ENCODE measurements at places on chromosomes 12 and 14. TPM values are rescaled to one million over a fixed set of nuclear protein-coding genes. Genes with fewer than 3 reads are reported as not detected.

NOXRED1 gene
- 0.22 TPM for total RNA-seq

- peaks cover 33% of the 10 kb centered on the region for H3K4me1 ChIP-seq
- DNase-seq, result no peak
- no peak overlapping the region for H3K4me3 ChIP-seq
- H3K27me3 ChIP-seq, result no peaks in the 10 kb centered on the region
- peaks cover 21% of the 10 kb centered on the region for H3K36me3 ChIP-seq
Observed at GRCh38 chr12:11746940-11747716, 97.7 kb downstream of the ETV6 start.

GRCh38 chr14:98112194-98112780, 1159.7 kb downstream of the BCL11B start:
- no peak overlapping the region for H3K27ac ChIP-seq
- peaks cover 7% of the 10 kb centered on the region for H3K4me1 ChIP-seq
- no peaks in the 10 kb centered on the region for H3K27me3 ChIP-seq
- no peak for DNase-seq

GRCh38 chr14:33951183-33951840, 438 bp upstream of the EGLN3 start:
- H3K36me3 ChIP-seq, result peaks cover 11% of the 10 kb centered on the region
- H3K4me1 ChIP-seq, result peaks cover 36% of the 10 kb centered on the region
- no peak overlapping the region for H3K27ac ChIP-seq
- peak overlapping the region; percentile 77 for H3K4me3 ChIP-seq

GRCh38 chr14:68397371-68397811, 395.5 kb downstream of the ZFP36L1 start:
- H3K4me3 ChIP-seq, result no peak overlapping the region
- H3K27ac ChIP-seq, result no peak overlapping the region
- H3K36me3 ChIP-seq, result no peaks in the 10 kb centered on the region

DNA sequence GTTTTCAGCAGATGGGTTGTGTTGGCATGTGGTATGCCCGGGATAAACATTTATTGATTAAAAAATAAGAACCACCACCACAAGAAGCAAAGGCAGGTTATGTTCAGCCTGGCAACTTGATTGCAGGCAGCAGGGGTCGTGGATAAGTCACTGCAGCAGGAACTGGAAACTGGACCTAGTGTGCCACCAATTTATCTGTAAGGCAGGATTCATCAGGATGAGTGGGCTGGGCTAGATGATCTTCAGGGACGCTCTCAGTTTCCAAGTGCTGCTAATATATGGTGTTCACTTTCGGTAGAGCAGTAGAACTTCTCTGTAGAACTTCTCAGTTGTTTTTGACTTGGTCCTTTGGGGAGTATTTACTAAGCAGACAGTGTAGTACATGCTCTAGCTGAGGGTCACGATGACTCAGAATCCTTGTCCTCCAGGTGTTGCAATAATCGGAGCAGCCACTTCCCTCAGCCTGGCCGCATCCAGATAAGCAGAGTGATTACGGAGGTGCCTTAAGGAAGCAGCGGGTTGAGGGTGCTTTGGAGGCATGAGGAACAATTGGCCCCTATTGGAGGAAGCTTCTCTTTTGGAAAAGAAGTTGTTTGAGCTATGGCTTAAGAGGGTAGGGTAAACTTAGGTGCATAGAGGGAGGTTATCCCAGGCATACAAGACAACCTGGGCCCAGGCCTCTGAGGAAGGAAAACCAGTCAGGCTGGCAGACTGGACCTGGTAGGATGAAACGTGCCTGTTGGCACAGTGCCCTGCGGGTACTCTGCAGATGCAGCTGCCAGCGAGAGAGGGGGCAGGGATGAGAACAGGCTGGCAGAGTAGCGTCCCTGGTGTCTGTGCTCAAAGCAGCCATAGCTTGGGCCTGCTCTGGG, 104.0 kb downstream of the GPR135 start:
- no peak for DNase-seq
- H3K4me1 ChIP-seq, result no peaks in the 10 kb centered on the region
- H3K27ac ChIP-seq, result no peak overlapping the region
- H3K36me3 ChIP-seq, result peaks cover 13% of the 10 kb centered on the region

DCN gene
- total RNA-seq, result not detected

GRCh38 chr12:130043685-130044406, 118.4 kb upstream of the FZD10 start:
- DNase-seq, result no peak
- no peak overlapping the region for H3K4me3 ChIP-seq
- no peaks in the 10 kb centered on the region for H3K36me3 ChIP-seq
- H3K27ac ChIP-seq, result no peak overlapping the region
- H3K4me1 ChIP-seq, result peaks cover 13% of the 10 kb centered on the region
- peaks cover 27% of the 10 kb centered on the region for H3K27me3 ChIP-seq

DNA sequence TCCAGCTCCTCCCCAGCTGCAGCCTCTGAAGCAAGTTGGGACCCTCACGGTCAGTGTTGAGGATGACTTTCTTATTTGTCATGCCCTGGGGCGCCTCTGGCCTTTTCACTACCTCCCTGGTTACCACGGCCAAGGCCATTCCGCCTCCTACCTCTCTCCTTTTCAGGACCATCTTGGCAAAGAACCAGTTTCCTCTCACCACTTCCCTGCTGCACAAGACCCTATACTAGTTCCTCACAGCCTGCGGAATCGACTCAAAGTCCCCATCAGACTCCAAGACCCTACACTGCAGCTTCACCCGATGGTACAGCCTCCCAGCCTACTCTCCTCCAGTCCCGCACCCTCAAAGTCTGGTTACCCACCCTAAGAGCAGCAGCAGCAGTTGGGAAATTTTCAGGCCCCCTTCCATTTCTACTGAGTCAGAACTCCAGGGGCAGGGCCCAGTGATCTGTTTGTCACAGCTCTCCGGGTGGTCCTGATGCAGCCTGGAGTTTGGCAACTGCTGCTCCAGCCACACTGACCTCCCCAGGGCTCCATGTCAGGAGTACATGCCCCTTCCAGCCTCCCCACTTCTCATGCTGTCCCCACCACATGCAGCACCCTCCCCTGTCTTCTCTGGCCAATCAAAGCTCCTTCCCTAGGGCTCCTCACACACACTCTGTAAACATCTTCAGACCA, 5.4 kb downstream of the VWF start:
- no peak overlapping the region for H3K4me3 ChIP-seq
- H3K27ac ChIP-seq, result no peak overlapping the region
- H3K36me3 ChIP-seq, result no peaks in the 10 kb centered on the region
- no peak for DNase-seq
- H3K4me1 ChIP-seq, result no peaks in the 10 kb centered on the region
- no peaks in the 10 kb centered on the region for H3K27me3 ChIP-seq

DNA sequence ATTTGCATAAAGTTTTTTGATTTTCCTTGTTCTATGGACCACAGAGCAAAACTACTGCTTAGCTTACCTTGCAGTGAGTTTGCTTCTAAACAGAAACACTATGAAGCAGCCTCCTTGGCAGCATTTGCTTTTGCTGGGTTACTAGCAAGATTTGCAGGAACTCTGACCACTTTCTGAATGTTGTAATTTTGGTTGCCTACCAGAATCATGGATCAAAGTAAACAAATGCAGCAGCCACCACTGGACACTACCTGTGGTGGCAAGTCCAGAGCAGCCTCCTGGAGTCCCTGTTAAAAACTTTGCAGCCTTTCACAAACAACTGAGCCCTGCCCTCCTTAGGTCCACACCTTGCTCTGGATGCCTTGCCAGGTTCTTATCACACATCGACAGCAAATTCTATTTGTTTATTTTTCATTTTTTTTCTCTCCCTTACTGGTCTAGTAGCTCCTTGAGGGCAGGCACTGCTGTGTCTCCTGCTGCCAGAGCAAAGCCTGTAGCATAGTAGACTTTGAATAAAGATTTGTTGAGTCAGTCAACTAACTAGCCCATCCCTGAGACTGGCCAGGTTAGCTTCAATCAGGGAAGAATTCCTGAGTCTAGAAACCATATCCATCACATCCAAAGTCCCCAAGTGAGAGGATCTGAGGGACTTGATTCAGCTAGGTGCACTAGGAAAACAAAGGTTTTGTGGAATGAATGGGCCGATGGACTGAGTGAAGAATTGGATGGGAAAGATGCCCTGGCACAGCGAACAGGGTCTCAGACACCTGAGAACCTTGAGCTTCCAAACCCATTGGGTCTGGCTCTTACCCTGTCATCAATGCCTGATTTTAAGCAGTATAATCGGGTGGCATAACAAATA, 5.7 kb downstream of the TTC6 start:
- H3K27ac ChIP-seq, result no peak overlapping the region
- no peak overlapping the region for H3K4me3 ChIP-seq
- H3K36me3 ChIP-seq, result peaks cover 5% of the 10 kb centered on the region
- peaks cover 3% of the 10 kb centered on the region for H3K4me1 ChIP-seq
- peaks cover 61% of the 10 kb centered on the region for H3K27me3 ChIP-seq

SMIM41 gene
- not detected for total RNA-seq

- no peak for DNase-seq
- H3K4me1 ChIP-seq, result no peaks in the 10 kb centered on the region
- H3K4me3 ChIP-seq, result no peak overlapping the region
- H3K36me3 ChIP-seq, result no peaks in the 10 kb centered on the region
- H3K27ac ChIP-seq, result no peak overlapping the region
- no peaks in the 10 kb centered on the region for H3K27me3 ChIP-seq
Observed at GRCh38 chr12:84507956-84508850, 404.4 kb downstream of the SLC6A15 start.

DNA sequence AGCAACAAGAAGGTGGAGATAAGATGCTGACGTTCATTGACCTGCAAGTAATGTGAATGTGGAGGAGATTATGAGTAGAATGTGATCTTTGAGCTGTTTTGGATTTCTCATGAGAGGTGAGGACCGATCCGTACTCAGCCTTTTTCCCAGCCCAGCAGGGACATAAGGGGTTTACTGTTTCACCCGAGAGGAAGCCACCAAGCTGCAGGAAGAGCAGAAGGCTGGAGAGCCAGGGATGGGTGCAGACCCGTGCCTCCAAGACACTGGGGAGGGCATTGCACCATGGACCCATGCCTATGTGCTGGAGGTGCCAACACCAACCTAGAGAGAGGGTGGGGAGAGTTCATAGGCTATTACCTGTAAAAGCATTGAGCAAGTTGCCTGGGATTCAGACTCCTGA, 206.0 kb upstream of the DIO3 start:
- H3K36me3 ChIP-seq, result no peaks in the 10 kb centered on the region
- DNase-seq, result no peak
- no peak overlapping the region for H3K4me3 ChIP-seq
- H3K4me1 ChIP-seq, result no peaks in the 10 kb centered on the region
- H3K27me3 ChIP-seq, result peaks cover 3% of the 10 kb centered on the region

DNA sequence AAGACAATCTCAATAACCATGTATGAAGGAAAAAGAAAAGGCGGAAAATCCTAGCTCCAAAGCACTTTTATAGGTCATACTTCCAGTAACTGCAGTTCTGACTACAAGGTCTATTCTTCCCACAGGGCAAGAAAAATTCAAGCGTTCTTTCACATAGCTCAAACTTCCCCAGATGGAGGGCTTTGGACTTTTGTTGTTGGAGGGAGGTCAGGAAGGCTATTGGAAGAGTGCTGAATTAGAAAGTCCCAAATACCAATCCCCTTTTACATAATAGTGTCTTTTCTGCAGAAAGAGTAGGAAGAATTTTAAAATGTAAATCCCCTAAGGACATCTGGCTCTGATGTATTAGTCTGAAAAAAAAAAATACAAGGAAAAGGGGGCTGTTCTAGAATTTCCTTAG, 309.4 kb downstream of the MDGA2 start:
- H3K27ac ChIP-seq, result no peak overlapping the region
- DNase-seq, result no peak
- H3K4me3 ChIP-seq, result no peak overlapping the region
- H3K36me3 ChIP-seq, result no peaks in the 10 kb centered on the region
- H3K4me1 ChIP-seq, result no peaks in the 10 kb centered on the region
- H3K27me3 ChIP-seq, result no peaks in the 10 kb centered on the region

MGAT4C gene
- total RNA-seq, result not detected

DMAC2L gene
- total RNA-seq, result 20.6 TPM

GRCh38 chr12:58764100-58764953, 156.0 kb downstream of the LRIG3 start:
- H3K27ac ChIP-seq, result no peak overlapping the region
- no peaks in the 10 kb centered on the region for H3K36me3 ChIP-seq
- no peaks in the 10 kb centered on the region for H3K4me1 ChIP-seq

- H3K27me3 ChIP-seq, result no peaks in the 10 kb centered on the region
- no peak for DNase-seq
- H3K36me3 ChIP-seq, result peaks cover 47% of the 10 kb centered on the region
Observed at GRCh38 chr12:128811806-128812205, 12.0 kb downstream of the SLC15A4 start.

GLIPR1L1 gene
- total RNA-seq, result not detected

GRCh38 chr14:75158843-75159614, 17.4 kb downstream of the TMED10 start:
- H3K27me3 ChIP-seq, result no peaks in the 10 kb centered on the region
- peak overlapping the region; percentile 55 for H3K27ac ChIP-seq
- DNase-seq, result no peak
- no peak overlapping the region for H3K4me3 ChIP-seq
- peaks cover 7% of the 10 kb centered on the region for H3K36me3 ChIP-seq

DNA sequence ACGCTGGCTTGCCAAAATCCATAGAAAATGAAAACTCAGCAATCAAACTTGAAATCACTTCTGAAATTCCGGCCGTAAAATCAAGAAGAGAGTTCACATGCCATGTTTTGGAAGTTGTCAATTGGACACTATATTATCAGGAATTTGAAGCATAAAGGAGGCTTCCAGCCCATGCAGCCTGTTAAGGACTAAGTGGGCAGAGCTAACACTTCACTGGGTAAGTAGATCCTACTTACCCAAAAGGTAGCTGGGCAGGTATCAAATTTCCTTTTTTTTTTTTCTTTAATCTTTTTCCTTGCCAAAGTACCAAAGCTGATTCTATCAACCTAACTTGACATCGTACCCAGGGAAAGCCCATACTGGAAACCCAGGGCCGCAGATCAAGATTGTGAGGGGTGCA, 71.5 kb upstream of the ARHGAP5 start:
- no peaks in the 10 kb centered on the region for H3K4me1 ChIP-seq
- no peaks in the 10 kb centered on the region for H3K27me3 ChIP-seq
- no peak for DNase-seq
- H3K4me3 ChIP-seq, result no peak overlapping the region

C3AR1 gene
- total RNA-seq, result 5.9 TPM

- peak overlapping the region; percentile 52 for H3K27ac ChIP-seq
- DNase-seq, result peak; percentile 36
- peaks cover 8% of the 10 kb centered on the region for H3K36me3 ChIP-seq
Observed at GRCh38 chr12:19273482-19274330, 144.2 kb downstream of the PLEKHA5 start.

GPRC5D gene
- 0.22 TPM for total RNA-seq

GXYLT1 gene
- total RNA-seq, result 8.0 TPM

KDM2B gene
- 72.7 TPM for total RNA-seq

SERPINA1 gene
- total RNA-seq, result 4.1 TPM

GRCh38 chr14:43687921-43688320, 819.2 kb downstream of the FSCB start:
- H3K4me3 ChIP-seq, result no peak overlapping the region
- no peaks in the 10 kb centered on the region for H3K4me1 ChIP-seq
- H3K27me3 ChIP-seq, result no peaks in the 10 kb centered on the region
- H3K27ac ChIP-seq, result no peak overlapping the region
- no peak for DNase-seq
- no peaks in the 10 kb centered on the region for H3K36me3 ChIP-seq

GRCh38 chr14:100855256-100855930, 29.5 kb downstream of the MEG3 start:
- H3K27me3 ChIP-seq, result no peaks in the 10 kb centered on the region
- no peak overlapping the region for H3K4me3 ChIP-seq
- H3K36me3 ChIP-seq, result no peaks in the 10 kb centered on the region

CREBL2 gene
- total RNA-seq, result 21.2 TPM

ALDH1L2 gene
- total RNA-seq, result 0.10 TPM

Data from activated CD4-positive, alpha-beta T cell treated with anti-CD3 and anti-CD28 coated beads, Interleukin-2, amount 10 ng/mL, durations not matched to agents 7 days and 5 days (primary cell).